ENCODE measurements at places on chromosomes 5 and 9. TPM values are rescaled to one million over a fixed set of nuclear protein-coding genes. Genes with fewer than 3 reads are reported as not detected.

- no peak for DNase-seq
Measured at GRCh38 chr5:28862860-28863196, 1824.4 kb upstream of the CDH9 start.

Gene TSTD2
- 18.1 TPM for total RNA-seq

Gene ST6GALNAC6
- 23.7 TPM for total RNA-seq

DNA sequence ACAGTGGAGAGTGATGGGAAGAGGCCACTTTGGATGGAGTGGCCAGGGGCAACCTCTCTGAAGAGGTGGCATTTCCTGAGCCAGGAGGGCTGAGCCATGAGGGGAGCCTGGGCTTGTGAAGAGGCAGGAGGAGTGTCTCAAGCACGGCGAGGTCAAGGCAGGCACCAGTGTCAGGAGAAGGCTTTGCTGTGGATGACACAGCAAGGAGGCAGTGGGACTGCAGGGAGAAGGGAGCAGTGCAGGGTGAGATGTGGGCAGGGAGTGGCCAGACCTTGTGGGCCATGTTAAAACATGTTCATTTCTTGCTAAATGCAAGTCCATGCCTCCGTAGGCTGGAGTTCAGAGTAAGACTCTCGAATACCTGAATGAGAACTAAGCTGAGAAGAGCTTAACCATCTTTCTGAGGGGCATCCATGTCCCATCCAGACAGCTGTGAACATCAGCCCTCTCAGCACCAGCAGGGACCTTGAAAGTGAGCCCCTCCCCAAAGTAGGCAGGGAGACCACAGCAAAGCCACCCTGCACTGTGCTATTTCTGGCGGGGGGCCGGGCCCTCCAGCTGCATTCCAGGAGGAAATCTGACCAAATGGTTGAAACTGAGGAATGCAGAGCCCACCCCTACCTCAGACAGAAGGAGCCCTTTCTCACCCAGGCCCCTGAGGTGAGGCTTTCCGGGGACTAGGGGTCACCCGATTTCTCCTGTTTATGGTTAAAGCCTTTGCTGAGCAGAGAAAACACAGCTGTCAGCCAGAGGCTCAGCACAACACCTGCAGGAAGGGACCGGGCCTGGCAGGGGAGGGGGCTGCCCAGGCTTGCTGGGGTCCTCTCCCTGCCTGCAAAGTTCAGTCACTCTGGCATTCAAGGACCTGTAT lies 16.1 kb upstream of the ARSI start:
- no peak for DNase-seq

Gene SUSD3
- total RNA-seq: not detected

Gene SLC34A3
- total RNA-seq: not detected

Gene MZB1
- 0.58 TPM for total RNA-seq

DNA sequence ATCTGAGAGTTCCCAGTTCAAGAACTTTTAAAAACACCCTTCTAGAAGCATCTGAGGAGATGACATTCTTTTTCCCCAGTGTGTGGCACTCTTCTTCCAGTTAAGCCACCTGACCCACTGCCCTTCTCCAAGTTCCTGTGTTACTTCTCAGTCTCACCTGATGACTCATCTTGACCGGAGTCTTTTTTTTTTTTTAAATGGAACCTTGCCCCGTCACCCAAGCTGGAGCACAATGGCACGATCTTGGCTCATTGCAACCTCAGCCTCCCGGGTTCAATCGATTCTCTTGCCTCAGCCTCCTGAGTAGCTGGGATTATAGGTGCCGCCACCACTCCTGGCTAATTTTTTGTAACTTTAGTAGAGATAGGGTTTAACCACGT lies 224.1 kb upstream of the DAB2 start:
- no peak for DNase-seq

DNA sequence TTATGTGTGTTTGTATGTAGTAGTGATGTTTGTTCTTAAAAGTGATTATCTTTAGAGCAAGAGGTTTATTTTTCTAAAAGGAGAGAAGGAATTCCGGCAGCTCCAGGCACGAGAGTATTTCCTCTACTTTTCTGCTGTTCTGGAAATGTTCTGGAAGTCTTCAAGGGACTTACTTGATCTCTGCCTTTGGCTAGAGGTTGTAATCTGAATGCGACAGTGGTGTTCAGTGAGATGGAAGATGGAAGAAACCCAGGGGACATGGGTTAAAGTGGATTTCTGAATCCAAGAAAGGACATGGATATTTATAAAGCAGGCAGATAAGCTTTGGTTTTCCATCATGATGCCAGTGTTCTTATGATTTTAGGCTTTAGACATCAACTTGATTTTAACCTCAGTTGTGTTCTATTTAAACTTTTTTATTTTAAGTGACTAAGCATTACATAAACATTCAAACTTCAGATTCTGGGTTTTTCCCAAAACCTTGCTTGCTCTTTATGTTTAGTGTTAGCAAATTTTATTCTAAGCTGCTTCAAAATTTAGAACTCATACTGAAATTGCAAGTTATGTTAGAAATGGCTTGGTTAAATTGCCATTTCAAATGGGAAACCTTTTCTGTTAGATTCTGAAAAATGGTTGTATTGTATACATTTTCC lies 3.6 kb downstream of the GPR21 start:
- DNase-seq: no peak

DNA sequence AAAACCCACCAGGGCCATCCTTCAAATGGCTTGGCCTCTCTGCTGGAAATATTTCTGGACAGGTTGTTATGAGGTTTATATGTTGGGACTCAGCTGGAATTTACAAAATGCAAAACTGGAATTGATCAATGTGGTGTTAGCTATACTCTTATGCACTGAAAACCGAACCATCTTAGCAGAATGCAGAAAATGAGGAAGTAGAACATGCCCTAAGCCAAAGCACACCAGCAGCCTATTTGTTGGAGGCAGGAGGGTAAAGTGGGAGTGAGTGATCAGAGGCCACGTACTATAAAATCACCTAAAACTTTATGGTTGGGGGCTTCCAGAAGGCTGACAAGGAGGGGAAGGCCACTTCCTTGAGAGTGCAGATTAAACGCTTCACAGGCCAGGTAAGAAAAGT lies 63.6 kb upstream of the C5orf63 start:
- DNase-seq: no peak

Gene FRMD3
- 41.0 TPM for total RNA-seq

- no peak for DNase-seq
Measured at GRCh38 chr5:142006363-142007236, 6.2 kb downstream of the GNPDA1 start.

Gene MIER3
- 15.3 TPM for total RNA-seq

DNA sequence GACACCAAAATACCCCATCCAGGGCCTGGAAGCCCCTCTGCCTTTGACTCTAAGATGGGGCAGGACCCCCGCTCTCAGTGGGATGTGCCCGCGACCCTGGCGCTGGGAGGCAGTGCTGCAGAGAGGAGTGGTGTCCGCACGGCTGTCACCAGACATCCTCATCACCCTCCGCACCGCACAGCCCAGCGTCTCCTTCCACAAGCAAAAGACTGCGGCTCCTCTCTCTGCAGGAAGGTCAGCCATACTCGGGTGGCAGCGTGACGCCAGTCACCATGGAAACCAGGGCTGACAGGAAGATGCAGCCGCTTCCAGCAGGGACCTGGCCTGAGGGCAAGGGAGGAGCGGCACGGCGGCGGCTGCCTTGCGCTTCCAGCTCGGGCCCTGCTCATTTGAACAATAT lies 17.1 kb upstream of the SLC6A3 start:
- DNase-seq: no peak

DNA sequence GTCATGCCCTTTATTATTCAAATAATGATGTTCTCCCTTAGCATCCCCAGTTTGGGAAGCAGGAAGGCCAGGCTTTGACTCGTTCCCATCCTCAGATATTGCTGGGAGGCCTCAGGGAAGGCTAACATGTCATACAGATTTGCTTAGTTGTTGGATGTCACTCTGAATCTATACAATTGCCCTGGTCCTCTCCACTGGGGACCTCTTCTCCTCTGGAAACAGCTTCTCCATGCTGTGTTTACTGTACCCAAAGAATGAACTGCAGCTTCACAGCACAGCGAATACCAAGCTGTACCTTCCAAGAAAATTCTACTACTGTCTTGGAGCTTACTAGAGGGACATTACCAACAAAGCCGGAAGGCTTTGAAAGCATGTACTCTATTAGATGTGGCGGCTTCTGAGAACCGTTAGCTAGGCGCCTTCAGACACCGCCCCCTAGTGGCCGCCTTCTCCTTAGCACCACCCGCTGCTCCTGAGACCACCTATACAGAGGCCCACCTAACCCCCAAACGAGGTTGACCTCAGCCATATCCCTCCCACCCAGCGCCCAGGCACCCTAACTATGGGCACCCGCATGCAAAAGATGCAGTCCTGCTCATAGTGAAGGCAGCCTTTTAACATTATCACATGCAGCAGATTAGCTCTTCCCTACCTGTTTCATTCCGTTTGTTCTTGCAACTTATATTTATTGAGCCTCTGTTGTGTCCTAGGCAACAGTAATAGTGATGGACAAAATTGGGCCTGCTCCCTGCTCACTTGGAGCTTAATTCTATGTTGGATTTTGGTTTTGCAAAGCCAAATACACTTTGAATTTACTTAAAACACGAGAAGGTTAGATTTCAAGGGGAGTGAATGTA lies 34.9 kb upstream of the FOXI1 start:
- no peak for DNase-seq

DNA sequence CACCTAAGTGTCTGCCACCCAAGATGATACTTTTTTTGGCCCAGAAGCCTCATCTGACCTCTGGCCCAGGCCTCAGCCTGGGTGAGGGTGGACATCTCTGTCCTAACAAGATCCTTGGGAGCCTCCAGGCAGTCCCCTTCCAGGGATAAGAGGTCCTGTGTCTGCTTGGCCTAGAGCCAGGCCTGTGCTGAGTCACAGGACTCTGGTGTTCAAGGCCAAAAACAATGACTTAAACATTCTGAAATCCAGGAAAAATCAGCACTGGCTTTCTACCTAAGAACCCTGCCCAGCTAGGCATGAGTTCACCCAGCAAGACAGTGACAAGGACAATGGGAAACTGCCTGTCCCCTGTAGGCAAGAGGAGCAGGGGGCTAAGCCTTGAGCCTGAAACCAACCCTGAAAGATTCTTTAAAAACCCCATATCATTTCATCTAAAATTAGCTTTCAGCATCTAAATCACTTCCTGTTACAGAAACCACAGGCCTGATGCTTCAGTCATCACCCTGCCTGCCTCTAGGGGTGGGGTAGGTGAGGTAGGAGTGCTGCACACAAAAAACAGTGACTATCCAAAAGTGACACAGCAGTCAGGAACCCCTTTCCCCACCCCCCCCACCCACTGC lies 29.9 kb downstream of the CSF2 start:
- DNase-seq: peak; percentile 81

GRCh38 chr9:124631326-124631725 lies 124.1 kb upstream of the NR5A1 start:
- no peak for DNase-seq

GRCh38 chr9:92666236-92666635 lies 3.7 kb downstream of the IPPK start:
- DNase-seq: peak; percentile 37

Gene TCF7
- 0.74 TPM for total RNA-seq

Gene TRIM23
- 20.0 TPM for total RNA-seq

Gene OLFML2A
- total RNA-seq: 11.6 TPM

- DNase-seq: no peak
Measured at GRCh38 chr5:135253601-135254178, 145.3 kb downstream of the MACROH2A1 start.

GRCh38 chr5:15544039-15544438 lies 44.1 kb downstream of the FBXL7 start:
- DNase-seq: no peak

Gene ZFP2
- total RNA-seq: 0.71 TPM
